Activated gamma-delta T cell (primary cell): ENCODE measurements at places on chromosomes 13 and 19.

DNA sequence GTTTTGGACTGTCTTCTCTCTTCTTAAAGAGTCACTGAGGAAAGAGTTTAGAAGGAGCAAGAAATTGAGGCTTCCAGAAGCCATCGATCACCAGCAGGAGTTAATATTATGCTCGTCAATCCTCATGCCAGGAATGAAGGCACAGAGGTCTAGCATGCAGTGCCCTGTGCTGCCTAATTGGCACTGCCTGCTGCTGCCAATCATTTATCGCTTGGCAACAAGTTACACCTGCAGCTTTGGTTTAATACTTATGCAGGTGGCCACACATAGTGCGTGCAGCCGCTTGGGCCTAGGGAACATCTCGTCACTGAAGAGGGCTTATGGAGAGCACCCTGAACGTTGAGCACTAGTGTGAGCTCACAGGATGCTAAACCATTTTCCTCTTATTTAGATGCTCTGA, 2.7 kb upstream of the SOX1 start:
- no peak for DNase-seq

DNA sequence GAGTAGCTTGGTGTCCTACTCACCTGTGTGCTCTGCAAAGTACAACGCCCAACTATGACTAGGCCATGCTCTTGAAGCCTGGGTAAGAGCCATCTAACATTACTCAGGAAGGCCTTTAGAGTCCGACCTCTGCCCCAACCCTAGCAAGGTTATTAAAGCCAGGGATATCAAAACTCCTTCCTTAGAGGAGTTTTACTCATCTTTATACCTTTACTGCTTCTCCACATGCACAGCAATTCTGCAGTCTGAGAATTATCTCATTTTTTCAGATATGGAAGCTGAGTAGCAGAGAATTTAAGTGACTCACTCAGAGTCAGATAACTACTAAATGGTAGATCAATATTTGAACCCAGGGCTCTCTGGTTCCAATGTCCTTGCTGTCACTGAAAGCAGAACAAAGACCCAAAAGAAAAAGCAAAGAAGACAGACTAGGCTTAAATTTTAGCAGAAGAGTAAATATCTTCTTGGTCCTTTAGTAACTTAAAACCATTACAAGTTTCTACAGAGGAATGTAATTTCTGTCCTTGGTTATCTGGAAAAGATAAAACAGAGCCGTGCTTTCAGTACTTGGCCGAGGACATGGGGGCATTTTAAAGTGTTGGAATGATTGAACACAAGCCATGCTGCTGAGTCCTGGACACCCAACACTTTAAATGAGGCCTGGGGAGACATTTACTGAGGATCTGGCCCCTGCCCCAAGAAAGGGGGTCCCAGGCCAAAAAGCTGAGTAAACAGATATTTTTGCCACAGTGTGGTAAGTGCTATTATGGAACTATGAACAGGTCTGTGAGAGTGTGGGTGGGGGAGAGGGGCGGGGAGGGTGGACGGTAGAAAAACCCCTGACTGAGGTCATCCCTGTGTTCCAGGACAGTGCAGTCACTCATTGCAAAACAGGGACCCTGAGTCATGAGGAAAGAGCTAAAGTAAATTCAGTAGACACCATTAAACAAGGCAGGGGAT, 18.4 kb upstream of the KPNA3 start:
- no peak for DNase-seq

- DNase-seq: no peak
These were observed at the start of gene HCN2 for GRCh38 chr19:589693-590395. TSS of gene HCN2 (plus strand) at chr19:589881. CDS start at chr19:589946, 65 bp downstream.

GRCh38 chr19:5339950-5340636, 519 bp downstream of the PTPRS start:
- no peak for DNase-seq
